ENCODE measurements at places on chromosomes 4 and X.

DNA sequence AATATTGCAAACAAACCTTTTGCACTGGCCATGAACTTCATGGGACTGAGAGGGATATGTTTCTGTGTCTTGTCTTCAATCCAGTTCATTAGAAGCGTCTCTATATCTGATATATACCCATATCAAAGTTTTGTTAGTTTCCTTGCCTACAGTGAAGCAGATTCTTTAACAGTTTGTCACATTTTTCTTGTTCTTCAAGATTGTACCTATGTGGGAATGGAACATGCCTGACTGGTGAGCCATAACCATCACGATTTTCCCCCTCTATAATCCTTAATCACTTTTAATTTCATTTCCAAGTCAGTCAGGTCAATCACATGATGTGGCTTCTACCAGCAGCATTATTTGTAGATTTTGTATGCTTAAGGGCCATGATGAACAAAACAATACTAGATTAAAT, 197.1 kb upstream of the PDE5A start:
- DNase-seq: no peak

DNA sequence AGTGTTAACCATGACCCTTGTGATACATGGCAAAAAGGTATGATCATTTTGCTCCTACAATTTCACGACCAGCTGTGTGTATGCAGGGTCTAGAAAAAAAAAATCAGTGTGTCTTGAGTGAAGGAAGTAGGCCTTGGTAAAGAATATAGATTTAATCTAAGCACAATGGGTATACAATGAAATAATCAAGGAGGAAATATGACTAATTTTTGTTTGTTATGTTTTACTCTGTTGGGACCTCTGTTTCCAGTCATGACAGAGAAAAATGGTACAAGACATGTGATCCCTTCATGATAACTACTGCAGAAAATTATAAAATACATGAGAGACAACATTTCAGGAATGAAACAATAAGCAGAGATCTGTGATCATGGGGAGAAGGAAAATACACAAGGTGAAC, 835.5 kb downstream of the PDHA2 start:
- no peak for DNase-seq

DNA sequence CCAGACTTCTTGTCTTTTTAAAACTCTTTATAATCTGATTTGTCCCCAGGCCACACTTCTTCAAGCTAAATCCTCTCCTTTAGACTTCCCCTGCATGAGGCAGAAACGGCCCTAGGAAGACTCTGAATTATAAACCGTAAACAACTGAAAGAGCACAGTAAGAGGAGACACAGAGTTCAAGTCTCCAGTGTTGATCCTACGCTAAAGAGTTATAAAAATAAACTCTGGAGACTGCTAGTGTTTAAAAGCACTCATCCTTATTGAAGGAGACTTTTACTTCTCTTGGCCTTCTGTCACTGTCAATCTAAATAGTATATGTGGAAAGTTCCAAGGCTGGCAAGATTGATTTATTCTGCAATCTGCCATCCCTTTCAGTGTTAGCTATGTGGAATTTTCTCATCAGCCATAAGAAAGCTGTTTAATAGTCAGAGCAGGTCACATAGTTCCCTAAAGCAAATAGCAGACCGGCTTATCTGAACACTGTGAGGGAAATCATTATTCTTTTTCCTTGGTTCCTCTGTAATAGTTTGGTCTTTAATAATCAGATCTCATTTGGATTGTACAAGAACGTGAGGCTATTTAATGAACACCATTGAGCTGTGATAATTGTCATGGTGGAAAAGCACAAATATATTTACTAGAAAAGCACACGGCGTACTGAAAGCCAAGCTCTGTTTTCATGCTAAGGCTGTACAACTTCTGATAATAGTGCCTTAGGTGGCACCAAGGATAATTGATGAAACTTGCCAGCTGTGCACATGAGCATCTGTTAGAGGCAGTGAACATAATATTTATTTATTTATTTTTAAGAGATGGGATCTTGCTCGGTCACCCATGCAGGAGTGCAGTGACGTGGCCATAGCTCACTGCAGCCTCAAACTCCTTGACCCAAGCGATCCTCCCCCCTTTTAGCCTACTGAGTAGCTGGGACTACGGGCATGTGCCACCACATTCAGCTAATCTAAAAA, 157.7 kb downstream of the CEP135 start:
- no peak for DNase-seq

DNA sequence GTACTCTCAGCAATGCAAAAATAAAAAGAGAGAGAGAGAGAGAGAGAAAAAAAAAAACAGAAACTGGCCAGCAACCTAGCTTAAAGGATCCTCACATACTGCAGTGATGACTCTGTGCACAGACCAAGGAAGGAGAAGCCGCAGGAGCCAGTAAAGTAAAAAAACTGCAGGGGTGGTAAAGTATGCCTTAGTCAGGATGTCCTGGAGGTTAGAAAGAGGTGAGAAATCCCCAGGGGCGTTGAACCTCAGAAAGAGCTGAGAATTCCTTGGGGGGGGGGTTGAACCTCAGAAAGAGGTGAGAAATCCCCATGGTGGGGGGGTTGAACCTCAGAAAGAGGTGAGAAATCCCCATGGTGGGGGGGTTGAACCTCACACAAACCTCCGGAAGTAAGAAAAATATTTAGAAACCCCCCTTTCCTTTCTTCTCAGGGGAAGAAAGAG, 48.0 kb downstream of the MAGEA9 start:
- DNase-seq: peak; percentile 53

DNA sequence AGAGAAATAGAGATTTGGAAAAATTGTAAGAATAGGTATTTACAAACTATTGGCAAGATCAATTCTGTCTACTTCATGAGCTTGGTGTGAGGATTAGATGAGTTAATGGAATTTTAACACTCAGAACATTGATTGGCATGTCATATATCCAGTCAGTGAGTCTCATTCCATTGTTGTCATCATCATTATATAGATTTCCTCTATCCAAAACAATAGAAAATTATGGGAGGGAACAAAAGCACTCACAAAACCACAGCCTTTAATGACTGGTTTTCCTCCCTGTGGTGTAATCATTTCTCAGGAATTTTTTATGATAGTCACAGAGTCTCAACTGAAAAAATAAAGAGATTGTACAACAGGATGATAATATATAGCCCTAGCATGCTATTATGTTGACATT, 21.1 kb downstream of the KLHL5 start:
- peak; percentile 79 for DNase-seq

DNA sequence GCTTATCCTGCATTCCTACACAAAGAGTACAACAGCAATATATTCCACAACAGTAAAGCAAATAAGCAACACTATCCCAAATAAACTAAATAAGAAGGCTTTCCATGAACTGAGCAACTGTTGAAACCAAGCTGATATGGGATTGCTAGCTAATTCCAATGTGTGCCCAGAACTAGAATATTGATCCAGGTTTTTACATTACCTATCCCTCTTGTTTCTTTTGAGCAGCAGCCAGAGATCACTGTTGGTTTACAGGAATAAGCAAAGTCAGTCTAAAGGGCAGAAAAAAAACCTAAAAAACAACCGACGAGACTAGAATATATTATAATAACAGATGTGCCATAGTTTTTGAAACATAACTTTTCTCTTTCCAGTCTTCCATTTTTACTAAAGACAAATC, 22.4 kb upstream of the ADH4 start:
- DNase-seq: no peak

DNA sequence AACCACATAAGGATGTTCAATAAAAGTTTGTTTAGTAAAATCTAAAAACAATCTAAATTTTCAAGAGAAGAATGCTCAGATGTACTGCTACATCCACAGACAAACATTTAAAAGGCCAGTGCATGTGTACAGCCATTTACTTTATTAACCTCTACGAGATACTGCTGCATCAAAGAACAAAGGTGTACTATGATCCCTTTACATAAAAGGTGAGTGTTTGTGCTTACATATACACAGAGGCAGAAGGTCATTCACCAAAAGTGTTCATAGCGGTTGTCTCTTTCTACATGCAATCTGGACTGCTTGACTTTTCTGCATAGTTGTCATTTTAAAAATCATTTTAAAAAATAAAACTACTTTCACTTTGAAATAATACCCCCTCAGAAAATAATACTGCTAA, 81.7 kb downstream of the AFAP1 start:
- DNase-seq: no peak

GRCh38 chr4:181520790-181521189, 722.4 kb upstream of the TENM3 start:
- DNase-seq: no peak

- DNase-seq: no peak
Measured at GRCh38 chrX:69120476-69120875, 44.8 kb downstream of the PJA1 start.

- DNase-seq: no peak
Measured at GRCh38 chrX:68915778-68916177, 87.0 kb downstream of the EFNB1 start.

GRCh38 chr4:158067646-158068045, 105.2 kb downstream of the GASK1B start:
- peak; percentile 31 for DNase-seq

DNA sequence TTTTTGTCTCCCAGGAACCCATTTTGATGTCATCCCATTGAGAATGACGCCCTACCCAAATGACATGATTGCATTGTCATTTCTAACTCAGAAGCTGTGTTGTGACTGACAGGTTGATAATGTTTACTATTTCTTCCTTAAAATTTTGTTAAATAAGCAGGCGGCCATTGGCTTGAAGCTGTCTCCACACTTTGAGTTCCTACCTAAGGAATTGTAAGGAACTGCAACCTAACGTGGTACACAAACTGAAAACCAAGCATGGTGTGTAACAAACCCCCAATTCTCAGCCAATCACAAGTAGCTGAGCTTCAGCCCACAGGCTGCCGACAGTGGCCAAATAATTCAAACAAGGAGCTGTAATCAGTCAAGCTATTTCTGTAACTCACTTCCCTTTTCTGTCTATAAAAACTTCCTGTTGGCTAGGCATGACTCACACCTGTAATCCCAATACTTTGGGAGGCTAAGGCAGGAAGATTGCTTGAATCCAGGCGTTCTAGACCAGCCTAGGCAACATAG, 2.9 kb upstream of the MND1 start:
- peak; percentile 57 for DNase-seq

GRCh38 chr4:20773144-20773997, 73.1 kb downstream of the PACRGL start:
- DNase-seq: peak; percentile 66

DNA sequence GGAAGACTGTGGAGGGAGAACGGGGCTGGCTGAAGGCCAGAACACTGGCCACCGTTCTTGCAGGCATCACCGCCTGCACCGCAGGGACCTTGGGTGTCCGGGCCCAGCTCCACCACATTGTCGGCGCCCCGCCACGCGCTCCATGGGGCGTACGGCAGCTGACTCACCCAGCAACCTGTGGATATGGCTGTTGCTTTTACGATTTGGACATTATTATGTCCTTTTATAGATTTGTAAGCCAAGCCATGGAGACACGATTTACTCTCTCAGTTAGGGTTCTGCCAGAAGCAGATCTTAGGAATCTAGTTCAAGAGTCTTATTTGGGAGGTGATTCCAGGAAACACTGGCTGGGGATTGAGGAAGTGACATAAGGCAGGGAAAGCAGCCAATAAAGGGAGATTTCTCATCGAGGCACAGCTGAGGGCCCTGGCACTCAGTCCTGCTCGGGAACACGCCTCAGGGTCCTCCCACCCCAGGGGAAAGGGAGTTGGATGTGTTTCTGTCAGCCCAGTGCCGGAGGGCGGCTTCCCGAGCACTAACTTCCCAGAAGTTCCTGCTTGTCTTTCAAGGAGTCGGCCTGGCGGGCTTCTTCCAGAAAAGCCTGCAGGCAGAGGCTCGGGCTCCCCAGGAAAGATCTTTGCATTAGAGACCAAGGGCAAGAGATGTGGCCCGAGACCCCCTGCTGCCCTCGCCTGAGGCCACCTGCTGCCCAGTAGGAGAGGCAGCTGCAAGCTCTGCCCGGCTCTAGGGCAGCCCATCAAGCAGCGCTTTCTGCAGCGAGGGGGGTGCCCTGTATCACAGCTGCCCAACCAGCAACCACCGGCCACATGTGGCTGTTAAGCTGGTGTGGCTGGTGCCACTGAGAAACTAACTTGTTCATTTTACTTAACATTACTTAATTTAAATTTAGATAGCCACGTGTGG, 52.9 kb downstream of the CRMP1 start:
- no peak for DNase-seq

- DNase-seq: peak; percentile 11
Measured at GRCh38 chr4:75497133-75497532, 17.1 kb downstream of the RCHY1 start.

GRCh38 chr4:32172761-32173160, 1452.6 kb downstream of the PCDH7 start:
- DNase-seq: no peak

- no peak for DNase-seq
Measured at GRCh38 chr4:124183231-124183630, 529.3 kb downstream of the ANKRD50 start.

- no peak for DNase-seq
Measured at GRCh38 chr4:109864134-109864533, 16.2 kb downstream of the LRIT3 start.

DNA sequence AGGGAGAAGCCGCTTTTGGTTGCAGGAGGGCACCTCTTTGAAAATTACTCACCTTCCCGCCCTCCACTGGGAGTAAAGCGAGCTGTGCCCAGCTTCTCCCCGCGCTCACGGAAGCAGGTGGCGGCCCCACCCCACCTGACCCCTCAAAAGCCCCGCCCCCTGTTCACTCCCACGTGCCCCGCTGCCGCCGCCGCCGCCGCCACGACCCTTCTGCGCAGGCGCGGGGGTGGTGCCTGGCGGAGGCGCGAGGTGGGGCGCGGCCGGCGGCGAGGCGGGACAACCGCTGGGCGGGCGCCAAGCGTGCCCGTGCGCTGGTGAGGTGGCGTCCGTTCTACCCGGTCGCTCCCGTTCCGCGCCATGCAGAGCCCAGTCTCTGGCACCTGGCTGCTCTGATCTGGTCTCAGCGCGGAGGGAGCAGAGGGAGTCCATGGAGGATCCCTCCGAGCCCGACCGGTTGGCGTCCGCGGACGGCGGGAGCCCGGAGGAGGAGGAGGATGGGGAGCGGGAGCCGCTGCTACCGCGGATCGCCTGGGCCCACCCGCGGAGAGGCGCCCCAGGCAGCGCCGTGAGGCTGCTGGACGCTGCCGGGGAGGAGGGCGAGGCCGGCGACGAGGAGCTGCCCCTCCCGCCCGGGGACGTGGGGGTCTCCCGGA, at the start of gene PI4K2B:
Gene PI4K2B, plus strand, starts transcription at position 297 of the 653 bp plus-strand sequence. Its CDS starts 131 bp downstream, at position 428.
- DNase-seq: peak; percentile 86

- no peak for DNase-seq
Measured at GRCh38 chr4:141971869-141972268, 335.5 kb downstream of the IL15 start.

GRCh38 chr4:24935856-24936255, 23.0 kb upstream of the CCDC149 start:
- DNase-seq: no peak
